ENCODE measurements at places on chromosomes 2 and 18.
A peak's percentile ranks its signal among the peaks of the same experiment; 100 is the strongest.

DNA sequence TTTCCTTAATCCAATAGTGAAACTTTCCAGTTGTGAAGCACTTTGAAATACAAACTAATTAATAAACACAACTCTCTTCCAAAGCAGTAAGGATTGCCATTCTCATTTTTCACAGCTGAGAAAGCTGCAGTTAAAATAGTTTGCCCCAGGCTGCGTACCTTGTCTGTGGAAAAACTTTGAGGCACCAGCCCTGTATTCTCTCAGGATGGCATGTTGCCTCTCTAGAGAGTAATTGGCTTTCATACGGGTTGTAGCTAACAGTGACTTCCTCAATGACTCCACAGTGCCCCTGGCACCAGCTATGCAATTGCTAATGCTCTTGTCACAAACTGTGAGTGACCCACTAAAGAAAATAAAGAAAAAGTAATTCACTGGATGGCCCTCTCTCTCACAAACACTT, 345.7 kb downstream of the MTX2 start:
- DNase-seq: no peak

- DNase-seq: no peak
These were observed 145.8 kb upstream of the HS6ST1 start for GRCh38 chr2:128464456-128464855.

GRCh38 chr18:6607343-6607742, 122.2 kb upstream of the ARHGAP28 start:
- DNase-seq: no peak

GRCh38 chr2:153478289-153479261, at the start of gene RPRM:
RPRM (minus strand) TSS chr2:153478762; CDS start chr2:153478565, 197 bp downstream.
- DNase-seq: peak; percentile 46

GRCh38 chr2:19525313-19525712, 166.9 kb upstream of the OSR1 start:
- no peak for DNase-seq

DNA sequence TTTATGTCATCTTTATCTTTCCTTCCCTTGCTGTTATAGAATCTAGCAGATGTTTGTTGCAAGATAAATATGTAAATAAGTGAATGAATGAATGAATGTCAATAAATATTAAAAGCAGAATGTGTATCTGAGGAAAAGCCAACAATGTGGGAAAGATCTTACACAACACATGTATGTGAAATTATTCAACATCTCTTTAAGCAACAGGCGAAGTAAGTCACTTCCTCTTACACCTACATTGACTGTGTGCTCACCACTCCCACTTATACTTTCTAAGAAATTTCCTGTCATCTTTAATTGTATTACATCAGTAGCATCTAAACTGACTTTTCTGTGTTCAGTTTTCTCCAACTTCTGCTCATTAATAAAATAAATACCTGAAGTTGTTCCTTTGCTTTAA, 43.0 kb downstream of the RAD51AP2 start:
- no peak for DNase-seq
